ENCODE measurements at places on chromosomes 5 and 9.

DNA sequence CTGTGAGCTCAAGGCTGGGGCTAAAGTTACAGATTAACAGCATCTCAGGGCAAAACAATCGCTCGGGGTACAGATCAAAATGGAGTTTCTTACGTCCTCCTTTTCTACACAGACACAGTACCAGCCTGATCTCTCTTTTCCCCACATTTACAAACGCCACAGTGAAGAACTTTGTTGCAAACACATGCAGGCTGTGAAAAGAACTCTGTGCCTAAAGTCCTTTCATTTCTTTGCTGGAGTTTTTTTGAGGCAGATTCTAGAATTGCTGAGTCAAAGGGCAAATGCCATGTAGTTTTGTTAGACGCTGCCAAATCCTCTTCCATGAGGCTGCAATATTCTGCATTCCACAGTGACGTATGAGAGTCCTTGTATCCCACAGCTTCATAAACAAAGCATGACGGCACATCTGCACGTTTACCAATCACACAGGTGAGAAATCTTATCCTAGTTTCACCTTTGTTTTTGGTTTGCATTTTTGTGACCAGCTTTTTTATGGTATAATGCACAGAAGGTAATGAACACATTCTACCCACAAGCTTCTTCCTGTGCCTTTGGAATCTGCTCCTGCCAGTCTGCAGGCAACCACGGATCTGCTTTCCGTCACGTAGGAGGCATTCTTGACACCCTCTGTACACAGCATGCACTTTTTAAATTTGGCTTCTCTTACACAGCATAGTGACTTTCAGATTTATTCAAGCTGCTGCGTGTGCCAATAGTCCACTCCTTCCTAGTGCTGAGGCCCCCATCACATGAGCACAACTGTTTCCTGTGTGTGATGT is 44.6 kb upstream of the LPCAT1 start:
- DNase-seq = no peak

DNA sequence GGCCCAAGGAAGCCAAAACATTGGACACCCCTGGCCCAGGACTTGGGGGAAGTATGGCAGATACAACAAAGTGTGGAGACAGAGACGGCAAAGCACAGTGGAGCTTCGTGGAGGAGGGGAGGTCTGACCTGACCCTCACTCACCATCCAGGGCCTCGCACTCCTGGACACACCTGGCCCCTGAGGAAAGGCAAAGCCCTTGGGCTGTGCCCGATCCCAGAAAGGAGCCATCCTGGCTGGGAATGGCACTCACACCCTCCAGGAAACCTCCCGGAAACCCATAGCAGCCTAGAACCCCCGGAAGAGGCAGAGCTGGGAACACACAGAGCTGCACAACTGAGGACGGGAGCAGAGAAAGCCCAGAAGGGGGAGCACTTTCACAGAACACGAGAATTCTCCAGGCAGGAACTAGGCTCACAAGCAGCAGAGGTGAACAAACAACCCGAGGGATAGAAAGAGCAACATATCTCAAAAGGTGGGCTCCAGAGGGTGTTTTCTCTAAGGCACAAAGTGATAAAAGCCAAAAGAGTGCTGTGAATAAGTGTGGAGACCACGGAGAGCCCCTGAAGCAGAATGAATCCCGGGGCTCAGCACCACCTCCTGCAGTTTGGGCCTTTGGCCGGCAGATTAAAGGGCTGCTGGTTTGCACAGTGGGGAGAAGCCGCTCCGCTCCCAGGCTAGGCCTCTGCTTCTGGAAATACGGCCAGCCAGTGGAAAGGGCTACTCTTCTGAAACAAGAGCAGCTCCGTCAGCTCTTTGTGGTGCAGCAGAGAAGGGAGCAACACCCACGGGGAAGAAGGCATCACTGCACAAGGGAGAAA is 108.2 kb downstream of the UBE2R2 start:
- peak; percentile 59 for DNase-seq

- no peak for DNase-seq
These were observed 146.2 kb upstream of the PLCXD3 start for GRCh38 chr5:41656597-41656996.

GRCh38 chr5:180331647-180331950 is 21.5 kb downstream of the GFPT2 start:
- DNase-seq = no peak

DNA sequence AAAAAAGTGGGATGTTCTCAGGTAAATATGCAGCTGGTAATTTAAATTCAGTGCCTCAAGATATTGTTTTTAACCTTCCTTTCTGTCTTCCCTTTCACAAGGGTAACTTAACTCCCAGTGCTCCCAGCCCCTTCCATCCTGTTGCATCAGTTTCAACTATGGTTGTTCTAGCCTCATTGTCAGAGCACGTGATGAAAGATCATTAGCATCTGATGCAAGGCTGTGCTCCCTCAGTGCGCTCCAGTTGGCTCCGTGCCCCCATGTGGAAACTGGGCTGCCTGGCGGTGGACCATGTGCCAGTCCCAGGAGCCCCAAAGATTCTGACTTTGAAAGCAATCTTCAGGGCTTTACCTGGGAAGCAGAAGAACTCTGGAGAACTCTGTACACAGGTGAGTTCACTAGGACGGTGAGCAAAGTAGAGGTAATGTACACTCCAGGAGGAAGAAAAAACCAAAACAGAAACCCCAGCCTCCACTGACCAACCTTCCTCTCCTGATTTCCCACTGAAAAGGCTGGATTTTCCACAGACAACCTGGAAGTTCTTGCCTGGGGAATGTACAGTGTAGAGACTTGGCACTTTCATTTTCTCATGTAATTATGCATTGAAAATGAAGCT is 96.9 kb downstream of the SLC1A3 start:
- no peak for DNase-seq

GRCh38 chr5:65742565-65743231 is 20.7 kb downstream of the NLN start:
- DNase-seq = no peak

DNA sequence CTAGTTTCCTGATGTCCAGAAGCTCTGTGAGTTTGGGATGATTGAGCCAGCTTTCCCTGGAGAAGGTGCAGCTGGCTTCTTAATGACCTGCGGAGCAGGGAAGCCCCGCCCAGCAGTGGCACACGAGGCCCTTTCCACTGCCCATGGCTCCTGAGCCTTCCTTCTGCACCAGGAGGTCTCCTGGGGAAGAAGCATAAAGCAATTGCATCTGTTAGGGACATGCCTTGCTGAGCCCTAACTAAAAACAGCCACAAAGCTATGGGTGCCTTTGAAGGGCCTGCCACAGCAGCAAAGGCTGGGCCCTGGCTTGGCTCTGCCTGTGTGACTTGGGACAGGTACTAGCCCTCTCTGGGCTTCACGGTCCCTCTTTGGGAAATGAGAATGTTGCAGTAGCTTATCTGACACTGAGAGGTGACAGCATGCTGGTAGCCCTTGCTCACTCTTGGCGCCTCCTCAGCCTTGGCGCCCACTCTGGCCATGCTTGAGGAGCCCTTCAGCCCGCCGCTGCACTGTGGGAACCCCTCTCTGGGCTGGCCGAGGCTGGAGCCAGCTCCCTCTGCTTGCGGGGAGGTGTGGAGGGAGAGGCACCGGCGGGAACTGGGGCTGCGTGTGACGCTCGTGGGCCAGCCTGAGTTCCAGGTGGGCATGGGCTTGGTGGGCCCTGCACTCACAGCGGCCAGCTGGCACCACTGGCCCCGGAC is 218.4 kb downstream of the FSTL4 start:
- no peak for DNase-seq

GRCh38 chr9:135485385-135485784 is 5.8 kb downstream of the PPP1R26 start:
- no peak for DNase-seq

GRCh38 chr5:126852841-126853271 is 75.9 kb downstream of the LMNB1 start:
- no peak for DNase-seq

Data from neural crest cell (in vitro differentiated cells).